ENCODE measurements at places on chromosomes 7 and 10. TPM values are rescaled to one million over a fixed set of nuclear protein-coding genes. Genes with fewer than 3 reads are reported as not detected.

Gene SUN3
- polyA plus RNA-seq = 0.12 TPM

Gene GNGT1
- not detected for polyA plus RNA-seq

Gene ANKMY2
- polyA plus RNA-seq = 31.8 TPM

Gene DGKI
- polyA plus RNA-seq = 1.7 TPM

Gene FLNC
- polyA plus RNA-seq = 11.8 TPM

Gene CCT6A
- 142 TPM for polyA plus RNA-seq

Gene BLVRA
- 47.0 TPM for polyA plus RNA-seq

Gene ZNF853
- 16.3 TPM for polyA plus RNA-seq

Gene FGL2
- 53.3 TPM for polyA plus RNA-seq

Gene POLR1F
- polyA plus RNA-seq = 25.0 TPM

Gene HTR5A
- polyA plus RNA-seq = not detected

Gene NACAD
- 8.5 TPM for polyA plus RNA-seq

Gene PIP
- polyA plus RNA-seq = not detected

Gene STEAP1B
- polyA plus RNA-seq = 1.4 TPM

Gene ADAMTS14
- polyA plus RNA-seq = 1.2 TPM

Gene LRRC18
- polyA plus RNA-seq = not detected

Gene SPDYE8
- polyA plus RNA-seq = 0.23 TPM

Gene NPSR1
- polyA plus RNA-seq = not detected

Gene SPDYE5
- 4.8 TPM for polyA plus RNA-seq

Gene SCART1
- polyA plus RNA-seq = 2.8 TPM

Gene PAX4
- not detected for polyA plus RNA-seq

Gene TSPAN33
- 6.3 TPM for polyA plus RNA-seq

Gene ST7
- polyA plus RNA-seq = 26.4 TPM

Gene GPR85
- 0.89 TPM for polyA plus RNA-seq

Gene EBLN1
- polyA plus RNA-seq = not detected
